Neuronal stem cell (in vitro differentiated cells): ENCODE measurements at places on chromosomes 4 and X.

GRCh38 chr4:17168571-17168970 is 270.1 kb upstream of the LDB2 start:
- DNase-seq = no peak

- no peak for DNase-seq
Observed at GRCh38 chr4:24002330-24002966, 112.6 kb upstream of the PPARGC1A start.

GRCh38 chr4:5515646-5516045 is 192.7 kb downstream of the EVC2 start:
- no peak for DNase-seq

GRCh38 chr4:105461621-105462382 is 12.1 kb downstream of the PPA2 start:
- no peak for DNase-seq

DNA sequence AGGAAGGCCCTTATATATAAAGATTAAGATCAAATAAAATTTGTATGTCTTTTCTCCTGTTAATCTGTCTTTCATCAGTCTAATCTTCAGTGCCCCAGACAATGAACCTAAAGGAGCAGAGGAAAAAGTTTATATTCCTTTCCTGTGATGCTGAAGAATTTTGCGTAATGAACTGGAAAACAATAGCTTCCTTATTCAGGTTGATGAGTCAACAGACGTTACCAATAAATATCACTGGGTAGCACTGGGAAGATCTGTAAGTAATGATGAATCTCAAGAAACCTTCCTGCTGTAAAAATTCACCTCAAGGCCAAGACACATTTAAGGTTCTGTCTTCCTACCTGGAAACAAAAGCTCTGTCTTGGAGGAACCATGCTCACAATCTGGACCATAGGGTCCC is 25.5 kb downstream of the CDKN2AIP start:
- DNase-seq = no peak

DNA sequence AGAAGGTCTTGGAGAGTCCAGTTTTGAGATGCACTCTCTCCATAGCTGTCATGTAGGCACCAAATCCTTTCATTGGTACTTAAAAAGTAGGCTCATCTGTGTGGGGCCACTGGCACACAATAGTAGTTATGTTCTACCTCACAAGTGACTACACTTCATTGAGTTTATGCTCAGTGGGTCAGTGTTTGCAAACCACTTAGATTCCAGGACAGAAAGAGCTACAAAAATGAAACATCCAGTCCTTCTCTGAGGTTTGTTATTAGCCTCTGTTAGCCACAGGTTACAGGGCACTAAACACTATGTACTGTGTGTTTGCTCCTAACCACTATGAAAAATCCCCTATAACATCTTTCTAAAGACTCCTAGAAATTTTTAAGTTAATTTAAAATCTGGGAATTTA is 13.8 kb downstream of the RAB28 start:
- DNase-seq = no peak

GRCh38 chr4:139740531-139741041 is 75.0 kb downstream of the MGST2 start:
- no peak for DNase-seq

- DNase-seq = no peak
Observed at GRCh38 chr4:121653986-121654385, 42.8 kb downstream of the ANXA5 start.

DNA sequence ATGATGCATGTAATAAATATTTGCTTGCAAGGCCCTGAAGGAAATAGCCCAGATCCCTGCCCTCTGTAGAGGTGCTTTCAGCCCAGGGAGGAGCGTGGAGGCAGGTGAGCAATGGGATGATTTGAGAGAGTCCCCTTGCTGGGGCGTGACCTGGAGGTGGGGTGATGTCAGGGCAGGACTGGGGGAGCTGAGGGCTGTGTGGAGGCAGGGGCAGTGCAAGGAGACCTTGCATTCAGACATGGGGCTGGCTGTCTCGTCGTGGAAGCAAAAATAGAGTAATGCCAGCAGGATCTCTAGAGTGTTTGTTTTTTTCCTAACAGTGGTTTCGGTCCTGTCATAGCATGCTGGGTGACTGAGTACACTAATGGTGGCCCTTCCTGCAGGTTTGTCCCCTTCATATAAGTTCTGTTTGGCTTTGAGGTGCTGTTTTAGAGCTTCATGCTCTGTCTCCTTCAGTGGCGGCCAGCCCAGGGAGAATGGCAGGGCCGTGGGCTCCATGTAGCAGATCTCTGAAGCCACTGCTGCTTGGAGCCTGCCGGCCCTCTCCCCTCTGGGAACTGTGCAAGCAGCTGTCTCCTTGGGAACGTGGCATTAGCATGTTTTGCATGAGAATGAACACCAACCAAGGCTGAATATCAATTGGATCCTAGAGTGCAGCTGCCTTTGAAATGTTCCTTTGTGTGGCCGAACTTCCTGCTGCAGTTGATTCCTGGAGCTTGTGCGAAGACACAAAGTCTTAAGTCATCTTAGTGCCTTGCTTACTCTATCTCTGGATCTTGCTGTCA is 39.3 kb upstream of the CLDN34 start:
- peak; percentile 71 for DNase-seq

- DNase-seq = no peak
Observed at GRCh38 chrX:49748211-49748956, 52.6 kb upstream of the PAGE1 start.

GRCh38 chr4:61199873-61200186 is 296 bp upstream of the ADGRL3 start:
- peak; percentile 15 for DNase-seq

- DNase-seq = no peak
Observed at GRCh38 chr4:172815499-172816164, 353.0 kb upstream of the GALNT7 start.

DNA sequence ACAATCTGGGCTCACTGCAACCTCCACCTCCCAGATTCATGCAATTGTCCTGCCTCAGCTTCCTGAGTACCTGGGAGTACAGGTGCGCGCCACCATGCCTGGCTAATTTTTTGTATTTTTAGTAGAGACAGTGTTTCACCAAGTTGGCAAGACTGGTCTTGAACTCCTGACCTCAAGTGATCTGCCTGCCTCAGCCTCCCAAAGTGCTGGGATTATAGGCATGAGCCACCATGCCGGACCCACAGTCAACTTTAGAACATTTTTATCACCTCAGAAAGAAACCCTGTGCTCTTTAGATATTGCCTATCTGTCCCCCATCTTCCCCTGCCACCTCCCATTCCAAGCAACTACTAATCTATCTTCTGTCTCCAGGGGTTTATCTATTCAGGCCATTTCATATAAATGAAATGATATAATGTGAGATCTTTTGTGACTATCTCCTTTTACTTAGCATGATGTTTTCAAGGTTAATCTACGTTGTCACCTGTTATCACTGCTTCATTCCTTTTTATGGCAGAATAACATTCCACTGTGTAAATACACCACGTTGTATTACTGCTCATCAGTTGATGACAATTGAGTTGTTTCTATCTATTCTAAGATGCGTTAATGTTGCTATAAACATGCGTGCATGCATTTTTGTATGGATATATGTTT is 44.3 kb upstream of the GALNT7 start:
- DNase-seq = no peak

GRCh38 chrX:135089126-135089525 is 31.2 kb downstream of the ETDB start:
- DNase-seq = no peak

GRCh38 chr4:138242834-138243156 is 646 bp upstream of the SLC7A11 start:
- no peak for DNase-seq

GRCh38 chrX:150475461-150475860 is 93.0 kb upstream of the MTM1 start:
- DNase-seq = no peak

DNA sequence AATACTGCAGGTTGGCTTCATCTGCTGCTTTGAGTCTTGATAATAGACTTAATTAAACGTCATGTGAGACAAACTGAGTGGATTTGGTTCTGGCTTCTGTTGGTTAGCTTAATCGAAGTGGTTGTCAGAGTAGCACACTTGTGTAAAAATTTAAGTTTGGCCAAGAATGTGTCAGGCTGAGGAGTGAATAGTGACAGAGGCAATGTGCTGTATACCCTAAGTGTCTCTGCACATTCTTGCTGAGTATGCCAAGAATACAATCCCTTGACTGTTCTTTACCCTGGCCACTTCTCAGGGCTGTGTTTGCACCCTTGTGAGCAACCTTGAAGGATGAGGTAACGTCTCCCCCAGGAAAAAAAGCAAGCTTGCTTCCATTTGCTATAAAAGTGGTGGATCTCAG is 14.9 kb downstream of the RPS3A start:
- DNase-seq = no peak

DNA sequence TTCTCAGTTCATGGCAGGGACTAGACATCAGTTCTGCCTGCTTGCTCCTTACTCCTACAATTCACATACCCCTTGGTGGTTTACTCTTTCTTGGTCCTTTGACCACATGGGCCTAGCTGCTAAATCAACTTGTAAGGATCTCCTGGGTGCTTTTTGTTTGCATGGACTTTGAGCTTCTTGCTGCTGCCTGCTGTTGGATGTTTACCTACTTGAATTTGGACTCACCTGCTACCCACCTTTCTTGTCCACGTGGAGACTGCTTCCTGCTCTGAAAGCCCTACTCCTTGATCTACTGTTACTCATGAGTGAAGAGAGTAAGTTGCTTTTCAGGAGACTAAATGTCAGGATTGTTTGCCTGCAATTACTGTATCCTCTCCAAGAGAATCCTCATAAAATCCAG is 15.2 kb upstream of the ARHGAP24 start:
- DNase-seq = no peak

- no peak for DNase-seq
Observed at GRCh38 chr4:71648448-71648847, 135.4 kb downstream of the GC start.

- no peak for DNase-seq
Observed at GRCh38 chrX:130174045-130174704, 2.4 kb downstream of the RAB33A start.

DNA sequence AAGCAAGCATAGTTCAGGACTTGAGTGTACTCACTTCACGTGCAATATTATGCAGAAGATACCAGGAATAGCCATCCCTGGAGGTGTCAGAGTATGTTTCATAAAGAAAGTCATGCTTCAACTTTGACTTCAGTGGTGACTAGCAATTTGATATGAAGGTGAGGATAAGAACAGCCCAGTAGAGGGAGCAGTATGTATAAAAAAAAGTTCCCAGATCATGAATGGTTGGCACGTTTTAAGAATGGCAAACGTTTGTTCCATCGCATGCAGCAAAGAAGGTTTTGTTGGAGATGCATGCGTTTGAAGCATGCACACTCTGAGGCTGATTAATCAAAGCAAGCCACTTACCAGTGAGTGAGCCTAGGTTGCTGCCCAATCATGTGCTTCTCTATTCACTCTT is 33.5 kb upstream of the SLITRK4 start:
- DNase-seq = no peak

GRCh38 chr4:110487873-110488272 is 11.9 kb downstream of the ENPEP start:
- DNase-seq = no peak

DNA sequence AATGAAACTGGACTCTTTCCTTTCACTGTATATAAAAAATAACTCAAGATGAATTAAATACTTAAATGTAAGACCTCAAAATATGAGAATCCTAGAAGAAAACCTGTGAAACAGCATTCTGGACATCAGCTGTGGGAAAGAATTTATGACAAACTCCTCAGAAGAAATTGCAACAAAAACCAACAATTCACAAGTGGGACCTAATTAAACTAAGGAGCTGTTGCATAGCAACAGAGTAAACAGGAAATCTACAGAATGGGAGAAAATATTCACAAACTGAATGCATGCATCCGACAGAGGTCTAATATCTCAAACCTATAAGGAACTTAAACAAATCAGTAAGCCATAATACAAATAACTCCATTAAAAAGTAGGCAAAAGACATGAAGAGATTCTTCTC is 851.7 kb upstream of the PCDH10 start:
- no peak for DNase-seq

GRCh38 chr4:54678826-54679225 is 21.1 kb downstream of the KIT start:
- DNase-seq = no peak

DNA sequence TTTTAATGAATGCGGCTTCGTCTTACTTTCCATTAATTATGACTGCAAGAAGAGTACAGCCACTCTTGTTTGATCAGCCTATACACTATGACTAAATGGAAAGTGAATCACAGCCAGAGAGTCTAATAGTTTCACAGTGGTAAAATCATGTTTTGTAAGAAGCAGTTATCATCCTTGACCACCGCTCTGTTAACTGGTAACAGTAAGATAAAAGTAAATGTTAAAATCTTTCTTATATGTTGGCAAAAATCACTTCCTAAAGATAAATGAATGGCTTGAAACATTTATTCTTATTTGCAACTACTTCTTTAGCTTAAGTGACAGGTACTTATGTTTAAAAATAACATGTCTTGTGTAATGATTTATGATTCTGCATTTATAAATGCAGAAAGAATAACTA is 13.2 kb downstream of the GALNT7 start:
- DNase-seq = no peak

GRCh38 chrX:119482041-119482440 is 13.8 kb downstream of the SLC25A5 start:
- DNase-seq = no peak

GRCh38 chr4:7647600-7648543 is 213.1 kb upstream of the PSAPL1 start:
- DNase-seq = no peak

DNA sequence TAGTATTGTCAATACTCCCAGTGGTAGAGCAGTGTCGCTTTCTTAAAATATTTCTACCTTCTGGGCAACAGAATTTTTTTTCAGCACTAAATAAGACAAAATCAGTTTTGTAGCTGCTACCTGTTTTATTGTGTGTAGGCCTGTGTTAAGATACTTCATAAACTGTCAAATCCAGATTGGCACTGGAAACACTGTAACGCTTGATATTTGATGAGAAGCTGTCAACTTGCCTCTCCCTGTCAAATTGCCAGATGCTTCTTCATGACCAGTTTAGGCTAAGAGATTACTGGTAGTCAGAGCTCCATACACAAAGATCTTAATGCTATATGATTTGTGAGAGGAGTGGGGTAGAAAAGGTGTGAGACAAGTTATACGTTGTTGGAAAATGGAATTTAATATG is 17.3 kb downstream of the TRAM1L1 start:
- no peak for DNase-seq

DNA sequence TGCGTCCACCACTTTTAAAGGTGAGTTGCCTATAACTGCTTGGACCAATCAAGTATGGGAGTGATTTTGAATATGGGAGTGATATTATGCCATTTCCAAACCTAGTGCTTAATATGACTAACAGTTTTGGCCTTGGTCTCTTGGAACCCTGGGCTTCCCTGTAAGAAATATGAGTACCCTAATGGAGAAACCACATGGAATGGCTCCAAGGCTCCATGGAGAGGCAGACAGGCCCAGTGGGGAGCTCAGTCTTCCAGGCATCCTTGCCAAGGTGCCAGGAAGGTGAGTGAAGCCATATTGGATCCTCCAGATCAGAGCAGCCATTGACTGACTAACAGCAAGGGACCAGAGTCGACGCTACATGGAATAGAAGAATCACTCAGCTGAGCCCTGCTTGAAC is 53.2 kb downstream of the MAML3 start:
- DNase-seq = no peak

DNA sequence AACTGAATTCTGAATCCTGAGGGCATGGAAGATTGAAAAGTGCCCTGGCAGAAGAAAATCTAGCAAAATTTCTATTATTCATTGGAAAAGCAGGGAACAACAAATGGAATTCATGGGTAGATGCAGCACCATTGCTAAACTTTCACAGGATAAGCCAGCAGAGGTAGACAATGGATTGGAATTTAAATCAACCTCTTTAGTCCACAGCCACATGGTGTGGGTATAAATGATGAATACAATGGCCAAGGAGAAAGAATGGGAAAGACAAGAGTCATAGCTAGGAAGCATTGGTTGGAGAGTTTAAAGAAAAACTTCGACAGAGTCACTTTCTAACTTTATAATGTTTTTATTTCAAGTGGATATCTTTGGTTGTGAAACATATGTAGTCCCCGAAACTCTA is 332.8 kb upstream of the PUDP start:
- DNase-seq = no peak
